ENCODE measurements at places on chromosomes 16 and 17.

GRCh38 chr17:3986939-3987335, 22.7 kb upstream of the ATP2A3 start:
- no peak for DNase-seq

DNA sequence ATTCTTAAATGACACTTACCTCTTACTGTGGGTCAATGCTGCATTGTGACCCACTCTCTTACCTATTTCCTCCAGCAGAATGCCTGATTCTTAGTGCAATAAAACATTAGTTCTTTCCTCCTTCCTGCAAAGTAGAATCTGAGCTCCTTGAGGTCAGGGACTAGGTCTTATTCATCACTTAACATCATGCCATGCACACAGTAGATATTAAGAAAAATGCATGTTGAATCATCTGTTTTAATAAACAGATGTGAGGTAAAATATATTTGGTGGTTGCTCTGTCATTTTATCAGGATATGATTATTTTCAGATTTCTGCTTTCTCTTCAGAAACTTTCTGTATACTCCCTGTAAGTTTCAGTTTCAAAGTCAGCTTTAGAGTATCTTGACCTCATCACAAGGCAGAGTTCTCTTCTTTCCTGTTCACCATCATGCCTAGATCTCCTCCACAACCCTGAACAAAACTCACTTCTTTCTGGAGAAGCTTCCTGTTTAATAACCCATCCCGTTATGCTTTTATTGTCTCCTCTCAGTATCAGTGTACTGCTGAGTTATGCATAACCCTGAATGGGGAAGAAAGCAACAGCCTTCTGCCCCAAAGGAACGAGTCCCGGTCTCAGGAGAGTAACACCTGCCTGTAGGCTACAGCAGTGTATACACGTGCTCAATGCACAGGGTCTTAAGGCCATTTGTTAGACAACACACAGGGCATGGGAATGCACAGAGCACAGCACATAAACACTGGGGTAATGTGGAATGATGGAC, 30.3 kb upstream of the SUPT4H1 start:
- DNase-seq: no peak

- no peak for DNase-seq
Measured at GRCh38 chr17:9594065-9594464, 17.6 kb downstream of the CFAP52 start.

DNA sequence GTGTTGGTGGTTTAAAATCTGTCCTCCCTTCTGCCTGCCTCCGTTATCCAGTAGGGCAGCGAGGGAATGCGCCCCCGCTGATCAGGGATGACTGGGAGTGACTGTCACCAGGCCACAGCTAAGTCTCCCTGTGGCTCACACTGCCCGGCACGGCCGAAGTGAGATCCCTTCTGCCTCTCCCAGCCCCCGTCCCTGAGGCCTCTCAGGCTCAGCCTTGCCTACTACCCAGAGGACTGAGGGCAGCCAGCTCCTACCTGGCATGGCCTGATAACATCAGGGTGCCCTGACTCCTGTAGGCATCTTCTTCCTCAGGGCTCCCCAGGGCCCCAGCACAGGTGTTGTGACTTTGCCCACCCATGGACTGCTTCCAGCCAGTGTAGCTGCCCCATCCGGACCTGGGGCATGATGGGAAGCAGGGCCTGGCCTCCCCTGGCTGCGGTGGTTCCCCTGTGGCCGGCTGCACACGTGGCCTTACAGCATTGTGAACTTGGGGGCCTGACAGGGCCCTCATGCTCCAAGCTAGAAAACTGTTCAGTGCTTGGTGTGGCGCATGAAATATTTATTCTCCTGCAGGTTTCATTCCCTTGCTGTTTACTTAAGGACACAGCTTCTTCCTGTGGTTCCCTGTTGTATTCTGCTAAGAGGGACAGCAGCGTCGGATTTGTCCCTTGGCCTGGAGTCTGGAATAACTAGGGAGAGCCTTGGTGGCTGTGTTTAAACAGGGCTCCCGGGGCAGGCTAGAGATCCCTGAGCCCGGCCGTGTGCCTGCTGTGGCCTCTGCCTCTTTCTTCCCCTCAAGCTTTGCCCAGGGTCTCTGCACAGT, 30.0 kb downstream of the GINS2 start:
- no peak for DNase-seq

GRCh38 chr17:876272-876671, 94.1 kb downstream of the MRM3 start:
- DNase-seq: peak; percentile 5

GRCh38 chr16:78402833-78403232, 303.4 kb downstream of the WWOX start:
- no peak for DNase-seq

DNA sequence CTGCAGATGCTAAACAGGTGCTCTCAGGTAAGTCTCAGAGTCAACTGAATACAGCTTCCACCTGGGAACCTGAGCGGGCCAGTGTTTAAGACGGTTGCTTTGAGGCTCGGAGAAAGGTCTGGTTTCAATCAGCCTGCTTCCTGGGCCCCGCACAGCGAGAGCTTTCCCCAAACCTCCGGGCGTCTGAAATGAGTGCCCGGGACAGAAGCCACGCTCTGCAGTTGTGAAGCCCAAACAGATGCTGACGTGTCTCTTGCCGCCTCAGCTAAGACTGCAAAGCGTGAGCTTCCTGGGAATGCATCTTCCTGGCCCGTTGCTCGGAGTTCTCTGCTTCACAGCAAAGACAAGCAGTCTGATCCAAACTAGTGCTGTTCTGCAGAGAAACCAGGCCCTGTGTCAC, 36.7 kb downstream of the PLXDC1 start:
- DNase-seq: no peak

GRCh38 chr16:89736554-89736953, 15.2 kb downstream of the ZNF276 start:
- DNase-seq: no peak

DNA sequence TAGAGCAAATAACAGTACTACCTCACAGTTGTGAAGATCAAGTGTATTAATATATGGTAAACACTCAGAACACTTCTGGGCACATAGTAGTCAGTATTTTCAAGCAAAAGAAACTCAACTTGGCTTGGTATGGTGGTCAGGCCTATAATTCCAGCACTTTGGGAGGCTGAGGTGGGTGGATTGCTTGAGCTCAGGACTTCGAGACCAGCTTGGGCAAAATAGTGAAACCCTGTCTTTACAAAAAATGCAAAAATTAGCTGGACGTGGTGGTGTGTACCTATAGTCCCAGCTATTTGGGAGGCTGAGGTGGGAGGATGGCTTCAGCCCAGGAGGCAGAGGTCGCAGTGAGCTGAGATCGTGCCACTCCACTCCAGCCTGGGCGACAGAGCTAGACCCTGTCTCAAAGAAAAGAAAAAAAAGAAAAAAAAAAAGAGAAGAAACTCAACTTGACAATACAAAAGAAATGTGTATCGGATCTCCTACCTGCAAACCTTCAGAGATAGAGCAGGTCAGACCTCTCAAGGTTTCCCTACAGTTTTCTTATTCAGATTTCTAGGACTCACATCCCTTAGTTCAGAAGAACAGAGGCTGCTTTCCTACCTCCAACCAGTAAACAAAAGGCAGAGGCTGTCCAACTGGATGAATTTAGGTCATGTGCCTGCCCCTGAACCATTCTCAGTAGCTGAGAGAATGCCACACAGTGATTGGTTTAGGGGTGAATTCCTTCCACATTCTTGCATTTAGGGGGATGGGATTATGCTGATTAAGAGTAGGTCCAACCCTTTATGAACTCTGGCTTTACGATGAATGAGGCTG, 1.7 kb upstream of the KPNA2 start:
- no peak for DNase-seq

- DNase-seq: no peak
Measured at GRCh38 chr16:22886927-22887326, 73.0 kb downstream of the HS3ST2 start.

- no peak for DNase-seq
Measured at GRCh38 chr17:48527547-48527932, 3.3 kb downstream of the HOXB1 start.

GRCh38 chr17:5638596-5638995, 54.3 kb upstream of the NLRP1 start:
- DNase-seq: no peak

DNA sequence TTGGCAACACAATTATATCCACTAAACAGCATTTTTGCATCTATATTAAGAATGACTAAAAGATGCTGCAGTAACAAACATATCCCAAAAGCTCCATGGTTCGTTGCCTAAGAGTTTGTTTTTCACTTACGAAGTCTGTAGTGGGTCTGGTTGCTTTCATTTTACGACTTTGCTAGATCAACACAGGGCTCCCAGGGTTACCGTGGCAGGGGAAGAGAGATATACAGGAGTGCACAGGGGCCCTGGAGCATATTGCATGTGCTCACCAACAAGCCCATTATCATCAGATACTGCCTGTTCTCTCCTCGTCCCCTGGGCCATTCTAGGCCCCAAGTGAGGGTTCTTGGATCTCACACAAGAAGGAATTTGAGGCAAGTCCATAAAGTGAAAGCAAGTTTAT, 3.1 kb upstream of the MMP2 start:
- DNase-seq: no peak

DNA sequence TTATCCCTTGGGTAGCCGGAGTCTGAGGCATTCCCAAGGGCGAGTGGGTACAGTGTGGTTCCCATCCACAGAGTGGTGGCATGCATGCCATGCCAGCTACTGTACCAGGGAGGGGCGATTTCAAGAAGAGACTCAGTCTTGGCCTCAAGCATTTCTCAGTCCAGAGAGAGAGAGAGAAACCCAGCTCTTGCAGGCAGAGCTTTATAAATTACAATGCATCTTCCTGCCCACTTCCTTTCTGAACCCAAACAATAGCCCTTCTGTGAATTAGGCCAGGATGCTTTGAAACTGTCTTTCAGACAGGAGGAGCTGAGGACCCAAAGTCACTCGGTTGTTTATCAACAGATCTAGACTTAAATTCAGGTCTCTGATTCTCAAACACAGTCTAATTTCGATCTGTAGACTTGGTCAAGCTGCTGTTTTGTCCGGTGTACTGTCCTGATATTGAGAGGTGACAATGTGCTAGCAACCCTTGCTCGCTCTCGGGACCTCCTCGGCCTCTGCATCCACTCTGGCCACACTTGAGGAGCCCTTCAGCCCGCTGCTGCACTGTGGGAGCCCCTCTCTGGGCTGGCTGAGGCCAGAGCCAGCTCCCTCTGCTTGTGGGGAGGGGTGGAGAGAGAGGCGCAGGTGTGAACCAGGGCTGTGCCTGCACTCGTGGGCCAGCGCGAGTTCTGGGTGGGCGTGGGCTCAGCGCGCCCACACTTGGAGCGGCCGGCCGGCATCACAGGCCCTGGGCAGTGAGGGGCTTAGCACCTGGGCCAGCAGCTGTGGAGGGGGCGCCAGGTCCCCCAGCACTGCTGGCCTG, 408.0 kb downstream of the UTP18 start:
- DNase-seq: no peak

DNA sequence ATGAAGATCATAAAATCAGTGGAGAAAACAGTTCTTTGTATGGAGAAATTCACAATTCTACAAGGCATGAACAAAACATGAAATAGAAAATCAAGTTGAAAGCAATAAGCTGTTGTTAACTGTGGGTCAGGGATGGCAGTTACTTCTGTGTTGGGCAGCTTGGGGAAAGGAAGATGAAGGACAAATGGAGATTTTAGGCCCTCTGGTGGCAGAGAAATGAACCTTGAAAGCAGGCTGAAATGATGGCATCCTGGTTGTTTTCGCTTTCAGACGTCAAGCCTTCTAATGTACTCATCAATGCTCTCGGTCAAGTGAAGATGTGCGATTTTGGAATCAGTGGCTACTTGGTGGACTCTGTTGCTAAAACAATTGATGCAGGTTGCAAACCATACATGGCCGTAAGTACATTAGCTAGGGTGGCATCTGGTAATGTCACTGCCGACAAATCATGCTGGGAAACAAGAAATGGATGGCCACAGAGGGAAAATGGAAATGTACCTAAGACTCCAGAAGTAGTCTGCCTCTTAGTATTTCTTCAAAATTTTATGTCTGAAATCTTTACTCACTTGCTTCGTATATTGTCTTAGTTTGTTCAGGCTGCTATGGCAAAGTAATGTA, 108.9 kb downstream of the MAP2K6 start:
- DNase-seq: peak; percentile 6

DNA sequence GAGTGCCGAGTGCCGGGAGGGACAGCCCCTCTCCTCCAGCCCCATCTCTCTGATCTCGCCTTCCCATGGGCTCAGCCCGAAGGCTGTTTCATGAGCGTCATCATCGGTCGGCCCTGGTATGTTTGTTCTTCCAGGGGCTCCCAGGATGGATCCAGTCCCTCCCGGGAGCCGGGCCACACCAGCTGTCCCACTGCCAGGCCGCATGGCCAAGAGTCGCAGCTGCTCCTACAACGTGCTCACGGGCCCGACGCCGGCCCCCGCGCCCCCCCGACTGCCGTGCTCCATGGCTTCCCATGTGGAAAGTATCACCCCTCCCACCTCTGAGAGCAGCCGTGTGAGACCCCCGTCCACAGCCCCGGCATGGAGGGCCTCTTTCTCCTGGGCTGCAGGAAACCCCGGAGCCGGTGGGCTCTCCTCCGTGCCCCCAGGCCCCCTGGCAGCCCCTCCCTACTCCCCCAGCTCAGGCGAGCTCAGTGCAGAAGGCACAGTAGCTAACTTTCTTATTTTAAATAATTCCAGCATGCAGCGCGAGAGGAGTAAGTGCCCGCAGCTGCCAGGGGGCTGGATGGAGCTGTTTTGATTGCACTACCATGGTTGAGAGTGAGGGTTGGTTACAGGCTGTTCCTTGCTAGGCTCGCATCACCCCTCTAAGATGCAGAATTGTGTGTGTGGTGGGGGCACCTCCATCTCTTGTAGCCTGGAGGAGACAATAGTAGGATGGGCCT, 26.6 kb upstream of the GSE1 start:
- no peak for DNase-seq

DNA sequence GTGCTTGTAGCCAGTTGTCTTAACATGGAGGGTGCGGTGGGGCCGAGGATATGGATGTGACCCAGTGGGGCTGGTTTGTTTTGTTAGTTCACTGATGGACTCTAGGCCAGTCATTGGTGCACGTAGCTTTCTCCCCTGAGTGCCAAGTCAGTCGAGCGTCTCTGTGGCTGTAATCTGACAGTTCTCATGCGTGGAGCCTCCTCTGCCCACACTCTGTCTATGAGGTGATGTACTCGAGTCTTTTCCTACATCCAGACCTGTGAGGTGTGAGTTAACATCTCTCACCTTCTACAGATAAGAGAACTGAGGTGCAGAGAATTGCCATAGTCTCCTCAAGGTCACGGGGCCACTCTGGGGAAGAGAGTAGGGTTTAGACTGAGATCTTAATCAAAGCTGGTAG, 90.2 kb downstream of the MARCHF10 start:
- no peak for DNase-seq

- no peak for DNase-seq
Measured at GRCh38 chr16:14502932-14503741, 126.9 kb downstream of the PARN start.

DNA sequence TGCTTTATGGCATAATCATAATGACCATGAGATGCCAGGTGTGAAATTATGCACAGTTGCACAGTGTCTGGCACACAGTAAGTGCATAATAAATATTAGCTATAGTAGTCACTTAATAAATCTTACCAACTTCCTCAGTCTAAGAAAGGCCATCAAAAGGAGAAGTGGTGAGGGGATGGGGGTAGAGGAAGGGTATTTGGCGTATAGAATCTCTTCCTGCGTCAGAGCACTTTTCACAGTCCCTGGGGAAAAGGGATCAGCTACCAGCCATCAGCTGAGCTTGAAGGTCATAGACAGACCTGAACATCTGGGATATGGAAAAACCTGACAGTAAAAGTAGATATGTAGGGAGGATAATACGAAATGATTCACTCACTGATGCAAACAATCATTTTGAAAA, 5.8 kb downstream of the CRHR1 start:
- DNase-seq: no peak

- no peak for DNase-seq
Measured at GRCh38 chr16:17603626-17604025, 132.9 kb upstream of the XYLT1 start.
